ENCODE measurements at places on chromosomes 16 and 17. TPM values are rescaled to one million over a fixed set of nuclear protein-coding genes. Genes with fewer than 3 reads are reported as not detected.
A peak's percentile ranks its signal among the peaks of the same experiment; 100 is the strongest.

- no peak for DNase-seq
Measured at GRCh38 chr16:69012906-69013305, 92.5 kb upstream of the HAS3 start.

GRCh38 chr16:86786338-86786737 is 208.0 kb downstream of the FOXL1 start:
- no peak for DNase-seq

GRCh38 chr17:74812109-74813009 is 36.2 kb upstream of the NAT9 start:
- no peak for DNase-seq

DNA sequence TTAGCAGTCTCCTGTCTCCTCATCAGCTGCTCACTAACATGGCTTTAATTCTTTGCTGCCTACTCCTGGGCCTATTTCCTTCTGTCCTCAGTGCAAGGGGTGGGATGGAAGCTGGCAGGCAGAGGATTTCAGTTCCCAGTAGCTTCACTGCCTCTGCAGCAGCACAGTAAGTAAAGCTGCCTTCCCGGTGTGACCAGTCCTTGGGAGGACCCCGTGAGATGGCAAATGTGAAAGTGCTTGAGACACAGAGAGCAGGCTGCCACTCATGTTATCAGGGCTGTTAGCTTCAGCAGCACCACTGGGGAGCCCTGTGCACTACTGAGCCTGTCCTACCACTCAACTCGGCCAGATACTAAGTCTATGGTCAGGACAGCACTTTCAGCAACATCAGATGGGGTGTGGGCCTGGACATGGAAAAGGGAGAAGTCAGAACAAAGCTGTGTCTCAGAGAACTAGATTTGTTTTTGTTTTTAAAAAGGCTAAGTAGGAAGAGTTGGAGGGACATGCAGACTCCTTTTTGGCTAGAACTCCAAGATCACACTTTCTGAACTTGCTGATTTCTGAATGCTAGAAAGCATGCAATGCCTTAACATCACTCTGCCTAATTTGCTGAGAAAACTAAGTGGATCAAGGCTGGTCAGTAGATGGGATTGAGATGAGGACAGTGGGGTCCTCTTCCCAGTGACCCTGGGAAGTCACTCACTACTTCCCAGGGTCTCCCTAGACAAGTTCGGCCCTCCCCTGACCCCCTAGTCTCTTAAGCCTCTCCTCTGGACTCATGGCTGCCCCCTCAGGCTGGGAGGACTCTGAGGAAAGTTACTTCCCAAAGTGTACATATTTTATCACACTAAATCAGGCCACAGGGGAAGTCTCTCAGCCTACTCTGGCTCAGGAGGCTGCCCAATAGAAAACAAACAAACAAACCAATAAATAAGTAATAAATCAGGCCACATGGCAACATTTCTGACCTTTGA is 1.1 kb downstream of the ACSF2 start:
- DNase-seq: no peak

DNA sequence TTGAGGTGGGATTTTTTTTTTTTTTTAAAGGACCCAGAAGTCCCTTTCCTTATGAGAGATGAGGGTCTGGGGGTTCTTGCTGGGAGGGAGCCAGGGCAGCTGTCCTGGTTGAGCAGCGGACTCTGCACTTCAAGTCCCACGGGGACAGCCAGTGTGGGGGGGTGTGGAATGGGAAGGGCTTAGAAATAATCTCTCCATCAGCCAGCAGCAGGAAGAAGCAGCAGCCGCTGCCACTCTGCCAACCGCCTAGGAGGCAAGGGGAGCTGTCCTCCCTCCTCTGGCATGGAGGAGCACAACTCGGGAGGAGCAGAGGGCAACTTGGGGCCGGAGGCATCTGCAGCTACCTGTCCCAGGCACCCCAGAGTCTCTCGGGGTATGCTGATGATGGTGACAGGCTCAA is at the start of gene KCNG4:
Gene KCNG4 (minus strand): TSS at position 104 of the 400 bp plus-strand sequence. CDS start 2,527 bp downstream, outside the sequence.
- no peak for DNase-seq

- DNase-seq: no peak
Measured at GRCh38 chr17:49731435-49731831, 23.7 kb upstream of the SLC35B1 start.

GRCh38 chr16:57999971-58000705 is at the start of gene ZNF319:
TSS of gene ZNF319 (minus strand) at chr16:58000672. CDS start at chr16:57998265, 2,407 bp downstream.
- DNase-seq: peak; percentile 63

ZNF652 gene
- total RNA-seq: 5.8 TPM

- DNase-seq: peak; percentile 1
Measured at GRCh38 chr17:36475346-36475970, 11.0 kb upstream of the ZNHIT3 start.

DNA sequence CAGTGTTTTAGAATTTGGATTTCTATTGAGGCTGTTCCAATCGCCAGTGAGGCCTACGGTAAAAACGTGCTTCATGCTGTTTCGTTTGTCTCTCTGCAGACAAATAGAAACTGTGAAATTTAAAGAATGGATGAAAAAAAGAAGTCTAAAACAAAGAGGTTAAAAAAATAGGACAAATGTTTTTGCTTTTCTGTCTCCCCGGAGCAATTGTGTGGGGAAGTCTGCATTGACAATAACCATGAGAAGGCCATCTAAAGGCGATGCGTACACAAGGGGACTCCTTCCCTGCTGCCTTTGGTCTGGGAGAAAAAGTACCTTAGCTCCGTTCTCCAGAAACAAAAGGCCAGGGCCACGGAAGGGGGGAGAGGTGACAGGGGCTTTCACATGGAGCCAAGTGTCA is 4.6 kb upstream of the ZFHX3 start:
- DNase-seq: no peak
